ENCODE measurements at places on chromosomes 3 and 15.
A peak's percentile ranks its signal among the peaks of the same experiment; 100 is the strongest.

DNA sequence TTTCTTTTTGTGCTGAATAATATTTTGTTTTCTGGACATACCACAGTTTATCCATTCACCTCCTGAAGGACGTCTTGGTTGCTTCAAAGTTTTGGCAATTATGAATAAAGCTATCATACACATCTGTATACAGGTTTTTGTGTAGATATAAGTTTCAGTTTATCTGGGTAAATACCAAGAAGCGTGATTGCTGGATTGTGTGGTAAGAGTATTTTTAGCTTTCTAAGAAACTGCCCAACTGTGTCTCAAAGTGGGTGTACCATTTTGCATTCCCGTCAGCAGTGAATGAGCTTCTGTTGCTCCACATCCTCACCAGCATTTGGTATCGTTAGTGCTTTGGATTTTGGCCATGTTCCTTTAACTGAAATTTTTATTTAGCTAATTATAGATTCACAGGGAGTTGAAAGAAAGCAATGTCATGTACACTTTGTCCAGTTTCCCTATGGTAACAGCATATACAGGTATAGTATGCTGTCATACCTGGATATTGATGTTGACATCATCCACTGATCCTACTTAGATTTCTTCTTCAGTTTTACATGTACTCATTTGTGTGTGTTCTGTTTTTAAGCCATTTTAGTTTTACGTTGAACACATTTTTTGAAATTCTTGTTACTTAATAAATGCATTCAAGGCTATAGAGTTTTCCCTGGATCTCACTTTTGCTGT, 11.9 kb downstream of the ARID3B start:
- no peak for DNase-seq

DNA sequence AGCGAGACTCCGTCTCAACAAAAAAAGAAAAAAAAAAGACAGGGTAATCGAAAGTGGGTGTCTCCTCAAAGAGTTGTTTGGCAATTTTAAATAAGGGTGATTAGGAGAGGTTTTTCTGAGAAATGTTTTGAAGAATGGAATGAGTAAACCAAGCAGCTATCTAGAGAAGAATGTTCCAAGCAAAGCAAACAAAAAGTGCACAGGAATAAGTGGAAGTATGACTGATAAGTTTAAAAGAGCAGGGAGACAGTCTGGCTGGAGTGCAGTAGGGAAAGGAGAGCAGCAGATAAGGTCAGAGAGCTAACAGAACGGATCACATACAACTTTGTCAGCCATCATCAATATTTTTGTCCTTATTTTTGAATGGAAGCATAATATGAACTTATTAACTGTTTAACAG, 853.5 kb downstream of the TUSC7 start:
- DNase-seq, result no peak

DNA sequence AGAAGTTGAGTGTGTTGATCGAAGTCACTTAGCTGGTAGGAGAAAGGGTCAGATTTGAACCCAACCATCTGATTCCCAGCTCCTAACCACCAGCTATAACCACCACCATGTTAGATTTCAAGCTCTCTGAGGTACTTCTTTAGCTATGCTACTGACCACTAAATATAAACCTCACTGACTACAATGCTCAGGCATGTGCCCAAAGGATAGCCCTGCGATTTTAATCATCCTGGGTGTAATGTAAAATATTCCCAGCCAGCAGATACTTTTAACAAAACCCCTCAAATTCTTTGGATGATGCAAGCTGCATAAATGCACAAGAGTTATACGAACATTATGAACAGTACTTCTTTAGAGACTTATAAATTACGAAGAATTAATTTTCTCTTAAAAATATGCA, 115.2 kb upstream of the TSC22D2 start:
- no peak for DNase-seq

DNA sequence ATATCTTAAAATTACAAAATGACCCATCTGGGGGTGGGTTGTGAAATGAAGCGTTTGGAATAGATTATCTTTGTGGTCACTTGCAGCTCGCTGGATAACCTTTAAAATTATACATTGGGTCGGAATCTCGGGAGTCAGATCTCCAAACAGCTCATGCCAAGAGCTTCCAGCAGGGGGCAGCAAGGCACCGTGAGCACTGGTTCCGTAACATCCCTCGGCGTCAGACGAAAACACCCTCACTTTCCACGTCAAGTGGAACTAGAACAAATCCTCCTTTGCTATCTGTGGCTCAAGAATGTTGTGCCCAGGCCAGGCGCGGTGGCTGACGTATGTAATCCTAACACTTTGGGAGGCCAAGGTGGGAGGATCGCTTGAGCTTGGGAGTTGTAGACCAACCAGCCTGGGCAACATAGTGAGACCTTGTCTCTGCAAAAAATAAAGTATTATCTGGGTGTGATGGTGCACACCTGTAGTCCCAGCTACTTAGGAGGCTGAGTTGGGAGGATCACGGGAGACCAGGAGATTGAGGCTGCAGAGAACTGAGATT, 31.1 kb downstream of the UMPS start:
- peak; percentile 73 for DNase-seq

- no peak for DNase-seq
Observed at GRCh38 chr3:196603683-196604082, 35.2 kb downstream of the FBXO45 start.

DNA sequence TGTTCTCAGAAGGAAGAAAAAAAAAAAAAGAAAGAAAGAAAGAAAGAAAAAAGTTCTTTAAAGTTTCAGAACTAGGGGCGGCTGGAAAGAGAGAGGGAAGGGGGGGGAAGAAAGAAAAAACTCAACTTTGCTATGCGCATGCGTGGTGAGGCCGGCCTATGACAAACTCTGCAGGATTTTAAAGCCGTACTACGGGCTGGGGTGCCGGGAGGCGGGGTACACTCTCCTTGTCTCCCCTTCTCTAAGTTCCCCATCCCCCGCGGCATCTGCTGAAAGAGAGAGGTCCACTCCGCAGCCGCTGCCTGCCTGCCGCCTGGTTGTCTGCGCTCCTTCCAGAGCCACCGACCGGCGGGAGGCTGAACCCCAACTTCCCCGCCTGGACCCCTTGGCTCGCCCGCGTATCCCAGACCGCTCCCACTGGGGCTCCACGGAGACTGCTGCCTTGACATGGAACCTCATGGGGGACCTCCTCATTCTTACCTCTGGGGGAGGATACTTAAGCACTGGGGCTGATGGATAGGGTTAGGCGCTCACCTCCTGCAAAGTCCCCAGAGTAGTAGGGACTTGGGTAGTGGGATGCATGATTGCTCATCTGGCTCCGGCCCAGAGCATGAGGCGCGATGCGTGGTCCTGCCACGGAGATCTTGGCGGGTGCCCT, 1.4 kb upstream of the WNT5A start:
- no peak for DNase-seq

GRCh38 chr3:110504401-110504800, 567.2 kb upstream of the NECTIN3 start:
- no peak for DNase-seq

DNA sequence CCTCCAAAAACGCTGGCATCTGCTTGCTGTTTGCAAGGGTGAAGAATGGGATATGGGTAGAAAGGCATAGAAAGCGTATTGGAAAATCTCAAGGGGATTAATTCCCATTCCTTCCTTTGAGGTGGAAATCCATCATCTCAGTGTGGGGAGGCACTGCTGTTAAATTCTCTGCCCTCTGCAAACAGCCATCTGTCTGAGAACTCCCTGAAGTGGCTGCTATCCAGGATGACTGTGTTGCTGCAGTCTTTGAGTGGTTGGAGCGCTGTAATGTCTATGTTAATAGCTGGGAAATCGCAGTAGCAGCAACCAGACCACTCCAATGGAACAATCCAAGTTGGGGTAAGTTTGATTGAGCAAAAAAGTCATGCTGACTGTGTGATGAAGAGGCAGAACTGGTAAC, 625.9 kb downstream of the NLGN1 start:
- DNase-seq, result no peak

DNA sequence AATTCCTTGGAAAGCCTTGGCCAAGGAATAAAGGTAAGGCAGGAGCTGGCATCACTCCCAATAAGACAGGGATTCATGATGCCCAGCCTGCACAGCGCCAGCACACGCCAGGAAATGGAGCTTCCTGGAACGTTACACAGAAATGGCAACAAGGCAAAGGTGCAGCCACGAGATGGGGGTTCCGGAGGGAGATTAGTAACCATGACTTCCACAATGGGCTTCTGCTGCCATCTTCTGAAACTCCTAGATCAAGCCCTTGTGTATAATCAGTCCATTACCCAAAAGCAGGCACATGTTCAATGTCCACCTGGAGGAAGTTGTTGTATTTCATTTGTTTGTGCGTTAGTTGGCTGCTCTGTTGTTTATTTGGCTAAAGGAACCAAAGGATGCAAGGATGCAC, 131.2 kb upstream of the TRIM42 start:
- DNase-seq, result no peak

GRCh38 chr3:128471110-128471509, 4.4 kb upstream of the DNAJB8 start:
- DNase-seq, result no peak

- no peak for DNase-seq
Observed at GRCh38 chr15:38545179-38545578, 19.4 kb downstream of the RASGRP1 start.

GRCh38 chr3:98553753-98554152, 22.0 kb downstream of the GPR15 start:
- no peak for DNase-seq

DNA sequence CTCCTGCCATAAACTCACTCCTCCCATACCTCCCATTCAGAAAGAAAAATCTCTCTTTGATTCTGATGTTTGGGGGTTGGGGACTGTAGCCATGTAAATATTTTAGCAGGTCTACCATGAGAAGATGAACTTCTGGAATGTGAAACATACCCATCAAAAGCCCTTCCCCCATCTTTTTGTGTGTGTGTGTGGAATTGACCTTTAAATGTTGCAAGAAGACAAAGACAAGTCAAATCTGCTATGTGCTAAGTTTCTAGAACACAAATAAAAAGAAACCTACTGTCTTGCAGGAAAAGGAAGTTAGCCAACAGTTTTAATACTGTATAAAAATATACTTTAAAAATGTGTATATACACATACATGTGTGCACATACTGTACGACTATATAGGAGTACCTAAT, 29.7 kb upstream of the USP50 start:
- no peak for DNase-seq

- DNase-seq, result no peak
Observed at GRCh38 chr3:33803894-33804526, 5.6 kb downstream of the PDCD6IP start.

DNA sequence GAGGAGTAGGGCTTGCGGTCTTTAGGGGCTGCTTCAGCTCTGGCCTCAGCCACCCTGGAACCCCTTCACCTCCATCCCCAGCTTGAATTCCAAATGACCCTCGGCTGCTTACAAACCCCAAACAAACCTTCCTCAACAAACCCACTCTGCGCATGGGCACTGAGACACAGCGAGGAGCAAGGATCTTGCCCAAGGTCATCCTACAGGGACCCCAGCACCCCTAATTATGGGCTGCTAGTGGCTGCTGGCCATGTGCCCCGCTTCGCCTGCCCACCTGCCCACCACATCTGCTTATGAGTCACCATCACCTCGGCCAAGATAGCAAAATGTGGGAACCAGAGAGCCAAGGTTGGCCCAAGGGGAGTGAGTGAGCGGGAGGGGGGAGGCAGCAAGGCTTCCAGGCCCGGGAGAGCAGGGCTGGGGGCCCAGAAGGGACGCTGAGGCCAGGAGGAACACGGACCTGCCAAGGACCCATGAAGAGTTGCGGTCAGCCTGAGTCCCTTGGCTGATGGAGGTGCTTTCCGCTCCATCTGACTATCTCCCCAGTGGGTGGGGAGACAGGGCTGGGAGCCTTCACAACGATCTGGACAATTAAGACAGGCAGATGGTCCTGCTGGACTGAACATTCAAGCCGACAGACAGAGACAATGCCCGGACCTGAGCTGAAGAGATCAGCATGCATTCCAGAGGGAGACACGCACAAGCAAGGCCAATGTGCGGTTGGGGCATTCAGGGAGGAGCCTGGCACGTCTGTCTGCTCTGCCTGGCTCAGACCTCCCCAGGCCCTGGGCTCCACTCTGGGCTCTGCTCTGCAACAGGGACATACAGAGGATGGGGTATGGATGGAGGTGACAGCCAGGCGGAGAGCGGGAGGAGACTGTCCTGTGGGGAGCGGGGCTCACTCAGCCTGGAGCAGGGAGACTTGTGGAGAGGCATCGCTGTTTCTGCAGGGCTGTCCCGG, 10.8 kb upstream of the GRIP2 start:
- DNase-seq, result no peak

DNA sequence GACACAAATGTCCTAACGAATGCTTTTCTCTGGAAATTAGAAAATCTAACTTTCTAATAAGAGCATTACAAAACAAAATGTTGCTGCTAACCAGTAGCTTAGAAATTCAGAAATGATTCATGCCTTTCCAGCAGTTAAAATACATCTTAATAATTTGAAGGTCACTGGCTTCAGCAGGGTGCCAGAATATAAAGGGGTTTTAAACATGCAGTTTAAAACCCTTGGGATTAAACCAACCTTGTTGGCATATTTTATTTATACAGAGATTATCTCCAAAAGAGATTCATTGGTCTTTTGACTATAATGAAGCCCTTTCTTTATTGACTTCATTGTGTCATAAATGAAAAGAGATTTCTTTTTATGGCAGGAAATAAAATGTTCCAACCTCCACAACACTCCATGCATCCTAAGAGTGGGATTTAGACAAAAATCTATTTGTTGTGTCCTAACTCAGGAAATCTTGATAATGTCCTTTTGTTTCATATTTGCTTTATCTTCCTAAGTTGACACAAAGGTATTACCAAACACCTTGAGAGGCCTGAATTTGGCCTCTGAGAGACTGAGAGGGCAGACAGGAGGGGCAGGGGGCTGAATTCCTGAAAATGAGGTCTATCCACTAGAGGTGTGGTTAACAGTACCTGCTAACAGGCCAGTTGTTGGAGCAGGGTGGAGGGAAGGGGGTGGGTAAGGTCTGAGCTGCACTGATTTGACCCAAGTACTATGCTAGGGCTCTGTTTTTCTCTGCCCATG, 124.4 kb downstream of the FEZF2 start:
- DNase-seq, result no peak

DNA sequence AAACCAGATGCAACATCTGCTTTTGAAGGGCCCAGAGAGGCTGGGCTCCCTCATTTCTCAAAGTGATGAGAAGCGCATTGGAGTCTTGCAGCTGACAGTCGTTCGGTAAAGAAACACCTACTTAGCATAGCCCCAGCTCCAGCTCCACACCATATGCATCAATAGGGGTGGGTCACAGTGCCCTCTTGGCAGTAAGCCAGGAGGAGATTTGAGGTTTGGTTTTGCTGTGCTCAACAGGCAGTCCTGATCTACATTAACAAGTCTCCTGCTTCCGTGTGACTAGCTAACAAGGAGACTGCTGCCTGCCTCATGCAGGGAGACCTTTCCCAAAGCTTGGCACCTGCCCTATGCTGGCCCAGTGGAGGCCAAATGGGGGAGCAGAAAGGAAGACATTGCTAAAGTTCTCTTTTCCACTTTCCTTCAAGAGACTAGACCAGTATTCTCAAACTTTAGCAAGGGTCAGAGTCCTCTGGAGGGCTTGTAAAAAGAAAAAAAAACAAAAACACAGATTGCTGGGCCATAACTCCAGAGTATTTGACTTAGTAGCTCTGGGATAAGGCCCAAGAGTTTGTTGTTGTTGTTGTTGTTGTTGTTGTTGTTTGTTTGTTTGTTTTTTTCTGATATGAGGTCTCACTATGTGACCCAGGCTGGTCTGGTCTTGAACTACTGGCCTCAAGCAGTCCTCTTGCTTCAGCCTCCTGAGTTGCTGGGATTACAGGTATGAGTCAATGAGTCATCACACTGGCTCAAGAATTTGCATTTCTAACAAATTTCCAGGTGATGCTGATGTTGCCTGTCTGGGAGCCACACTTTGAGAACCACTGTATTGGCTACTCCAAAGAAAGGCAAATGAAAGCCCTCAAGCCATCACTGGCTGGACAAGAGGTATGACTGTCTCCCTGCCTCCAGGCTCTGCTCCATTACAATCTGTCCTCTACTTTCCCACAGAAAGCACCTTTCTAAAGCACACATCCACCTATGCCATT, 294.9 kb downstream of the RORA start:
- no peak for DNase-seq
